ENCODE measurements at places on chromosomes 2 and 18. TPM values are rescaled to one million over a fixed set of nuclear protein-coding genes. Genes with fewer than 3 reads are reported as not detected.

CLIP4 gene
- total RNA-seq: 21.3 TPM

TMEM237 gene
- total RNA-seq: 37.0 TPM

- no peak for DNase-seq
Observed at GRCh38 chr2:145268931-145269330, 749.0 kb upstream of the ZEB2 start.

GRCh38 chr18:64718808-64719207 is 569.9 kb upstream of the LINC00305 start:
- no peak for DNase-seq
